Fibroblast of gingiva (primary cell): ENCODE measurements at places on chromosomes 5 and 9.

- no peak for DNase-seq
These were observed 49.1 kb downstream of the DOCK2 start for GRCh38 chr5:169686137-169686536.

DNA sequence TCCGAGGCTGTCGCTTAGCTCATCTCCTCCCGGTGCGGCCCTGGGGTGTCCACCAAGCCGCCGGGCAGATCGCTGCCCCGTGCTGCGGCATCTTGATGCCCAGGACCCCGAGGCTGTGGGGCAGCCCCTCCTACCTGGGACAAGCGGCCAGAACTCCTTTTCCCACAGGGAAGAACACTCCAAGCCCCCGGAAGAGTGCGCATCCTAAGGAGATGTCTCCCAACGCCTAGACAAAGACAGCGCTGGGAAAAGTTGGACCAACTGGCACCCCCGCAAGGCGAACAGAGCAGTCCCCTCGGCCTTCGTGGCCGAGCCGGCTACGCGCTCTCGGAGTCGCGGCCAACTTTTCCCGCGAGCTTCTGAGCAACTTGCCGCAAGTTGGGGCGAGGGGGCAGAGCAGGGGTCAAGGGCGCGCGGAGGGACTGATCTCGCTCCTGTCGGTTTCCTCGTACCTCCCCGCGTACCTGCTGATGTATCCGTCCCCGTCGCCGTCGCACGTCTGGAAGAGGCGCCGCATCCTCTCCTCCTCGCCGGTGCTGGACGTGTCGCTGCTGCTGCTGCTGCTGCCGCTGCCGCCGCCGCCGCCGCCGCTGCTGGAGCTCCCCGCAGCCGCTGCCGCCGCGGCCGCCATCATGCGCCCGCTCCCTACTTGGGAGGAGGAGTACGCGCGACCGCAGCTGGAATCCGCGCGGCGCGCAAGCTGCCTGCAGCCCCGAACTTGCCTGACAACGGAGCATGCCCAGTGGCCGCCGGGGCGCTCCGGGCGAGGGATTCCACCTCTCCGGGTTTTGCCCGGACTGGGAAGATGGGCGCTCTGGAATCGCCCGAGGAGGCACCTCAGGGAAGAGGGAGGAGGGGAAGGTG lies at the start of gene MCC:
TSS of gene MCC (minus strand) at position 673 of the 864 bp plus-strand sequence.
- peak; percentile 93 for DNase-seq

DNA sequence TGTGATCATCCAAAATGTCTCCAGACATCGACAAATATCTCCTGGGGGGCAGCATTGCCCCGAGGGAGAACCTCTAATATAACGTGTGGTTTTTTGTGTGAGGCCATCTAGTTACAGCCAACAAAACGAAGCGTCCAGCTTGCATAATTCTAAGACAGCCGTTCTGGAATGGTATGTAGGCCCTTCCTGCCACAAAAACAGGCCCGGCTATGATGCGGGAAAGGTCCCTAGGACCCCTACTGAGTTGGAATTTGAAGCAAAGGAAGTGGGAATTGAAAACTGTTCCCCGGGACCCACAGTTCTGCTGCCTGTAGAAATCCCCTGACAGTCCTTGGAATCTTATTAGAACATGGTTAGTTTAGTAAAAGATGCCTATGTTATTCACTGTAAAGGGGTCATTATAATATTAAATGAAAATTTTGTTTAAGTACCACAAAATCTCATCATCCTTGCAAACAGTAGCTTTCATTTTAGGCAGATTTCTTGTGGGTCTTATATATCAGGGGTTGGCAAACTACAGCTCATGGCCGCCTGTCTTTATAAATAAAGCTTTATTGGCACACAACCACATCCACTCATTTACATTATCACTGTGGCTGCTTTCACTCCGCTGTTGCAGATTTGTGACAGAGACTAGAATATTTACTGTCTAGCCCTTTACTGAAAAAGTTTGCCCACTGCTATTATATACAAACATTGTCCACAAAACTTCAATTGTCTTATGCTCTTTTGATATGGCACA lies 70.7 kb downstream of the MSX2 start:
- peak; percentile 18 for DNase-seq

- no peak for DNase-seq
These were observed 29.7 kb upstream of the FCN1 start for GRCh38 chr9:134947265-134947955.

- DNase-seq, result no peak
These were observed 258.7 kb downstream of the KCTD16 start for GRCh38 chr5:144429405-144429804.

- no peak for DNase-seq
These were observed 66.6 kb downstream of the RALGPS1 start for GRCh38 chr9:126981218-126981617.

DNA sequence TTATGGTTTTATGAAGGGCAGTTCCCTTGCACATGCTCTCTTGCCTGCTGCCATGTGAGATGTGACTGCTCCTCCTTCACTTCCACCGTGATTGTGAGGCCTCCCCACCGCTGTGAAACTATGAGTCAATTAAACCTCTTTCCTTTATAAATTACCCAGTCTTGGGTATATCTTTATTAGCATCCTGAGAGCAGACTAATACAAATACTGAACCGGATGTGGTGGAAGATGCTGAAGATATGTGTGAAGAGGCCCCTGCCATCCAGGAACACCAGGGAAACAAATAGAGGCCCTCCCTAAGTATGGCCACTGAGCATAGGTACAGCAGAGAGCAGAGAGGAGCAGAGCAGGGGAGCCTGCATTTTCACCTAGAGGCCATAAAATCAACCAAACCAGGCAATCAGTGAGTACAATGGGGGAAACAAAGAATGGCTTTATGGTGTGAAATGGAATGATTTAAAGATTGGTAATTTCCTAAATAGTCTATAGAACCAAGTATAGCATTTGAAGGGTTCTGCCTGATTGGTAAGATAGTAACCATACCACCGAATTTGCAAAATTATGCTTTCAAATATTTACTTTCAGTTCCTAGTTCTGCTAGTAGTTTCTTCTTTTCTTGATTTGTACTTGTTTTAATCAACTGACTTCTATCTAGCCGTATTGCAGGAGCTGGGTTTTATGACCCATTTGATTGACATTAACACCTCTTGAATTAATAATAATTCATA lies 421.6 kb downstream of the IRX1 start:
- DNase-seq, result no peak

GRCh38 chr9:85004818-85005413 lies 335.4 kb downstream of the NTRK2 start:
- no peak for DNase-seq

- no peak for DNase-seq
These were observed 91.0 kb upstream of the PUM3 start for GRCh38 chr9:2934883-2935282.

GRCh38 chr9:3359048-3359692 lies 166.6 kb downstream of the RFX3 start:
- no peak for DNase-seq

- DNase-seq, result no peak
These were observed 750 bp downstream of the DNM1 start for GRCh38 chr9:128203707-128204551.

GRCh38 chr5:175897285-175897684 lies 25.9 kb downstream of the CPLX2 start:
- DNase-seq, result no peak

DNA sequence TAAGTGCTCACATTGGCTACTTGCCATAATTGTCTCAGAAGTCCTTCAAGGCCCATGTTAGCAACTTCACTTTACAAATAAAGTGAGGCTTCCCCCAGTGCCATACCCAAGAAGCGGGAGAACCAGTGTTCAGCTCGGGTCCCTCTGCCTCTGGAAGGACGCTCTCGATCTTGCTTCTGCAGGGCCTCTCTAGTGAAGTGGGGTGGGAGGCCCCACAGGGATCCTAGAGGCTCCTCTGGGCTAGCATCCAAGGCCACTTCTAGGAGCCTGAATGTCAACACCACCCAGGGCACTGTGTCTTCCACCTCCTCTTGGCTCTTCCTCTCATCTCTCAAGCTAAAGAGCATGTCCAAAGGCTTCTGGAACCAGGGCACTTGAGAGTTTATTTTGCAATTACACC lies 282.5 kb downstream of the GADD45G start:
- DNase-seq, result no peak
